ENCODE measurements at places on chromosomes 11 and 22.

GRCh38 chr11:134800130-134800529 is 388.1 kb upstream of the B3GAT1 start:
- no peak for DNase-seq

DNA sequence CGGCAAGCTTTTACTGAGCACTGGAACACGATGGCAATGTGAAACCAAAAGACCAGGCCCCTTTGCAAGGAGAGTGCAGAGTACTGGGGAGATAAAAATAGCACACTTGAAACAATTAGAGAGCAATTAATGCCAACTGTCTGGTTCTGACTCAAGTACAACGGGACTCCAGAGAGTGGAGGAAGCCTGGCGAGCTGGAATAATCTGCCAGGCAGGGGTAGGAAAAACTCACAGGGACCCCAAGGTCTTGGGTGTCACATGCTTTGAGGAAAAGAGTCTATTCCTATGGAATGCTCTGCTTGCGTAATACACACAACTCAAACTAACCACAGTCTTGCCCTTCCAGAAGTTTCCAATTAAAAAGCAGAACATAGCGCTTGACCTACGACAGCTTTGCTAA is 113.0 kb upstream of the CLMP start:
- DNase-seq, result no peak

DNA sequence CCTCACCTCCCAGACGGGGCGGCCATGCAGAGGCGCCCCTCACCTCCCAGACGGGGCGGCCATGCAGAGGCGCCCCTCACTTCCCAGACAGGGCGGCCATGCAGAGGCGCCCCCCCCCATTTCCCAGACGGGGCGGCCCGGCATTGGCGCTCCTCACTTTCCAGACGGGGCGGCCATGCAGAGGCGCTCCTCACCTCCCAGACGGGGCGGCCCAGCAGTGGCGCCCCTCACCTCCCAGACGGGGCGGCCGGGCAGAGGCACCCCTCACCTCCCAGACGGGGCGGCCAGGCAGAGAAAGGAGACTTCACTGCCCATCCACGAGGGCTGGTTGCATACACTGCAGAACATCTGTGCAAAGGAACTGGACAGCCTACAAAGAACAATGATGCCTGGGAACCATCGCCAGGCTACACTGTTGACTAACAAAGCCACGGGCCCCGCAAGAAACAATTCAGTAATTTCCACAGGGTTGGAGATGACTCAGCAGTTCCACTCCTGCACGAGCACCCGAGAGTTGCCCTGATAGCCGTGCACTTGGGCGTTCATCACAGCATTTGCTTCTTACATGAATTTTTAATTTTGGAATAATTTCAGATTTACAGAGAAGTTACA is 58.7 kb downstream of the CTTN start:
- no peak for DNase-seq

GRCh38 chr11:92659793-92660192 is 309.7 kb upstream of the MTNR1B start:
- no peak for DNase-seq

DNA sequence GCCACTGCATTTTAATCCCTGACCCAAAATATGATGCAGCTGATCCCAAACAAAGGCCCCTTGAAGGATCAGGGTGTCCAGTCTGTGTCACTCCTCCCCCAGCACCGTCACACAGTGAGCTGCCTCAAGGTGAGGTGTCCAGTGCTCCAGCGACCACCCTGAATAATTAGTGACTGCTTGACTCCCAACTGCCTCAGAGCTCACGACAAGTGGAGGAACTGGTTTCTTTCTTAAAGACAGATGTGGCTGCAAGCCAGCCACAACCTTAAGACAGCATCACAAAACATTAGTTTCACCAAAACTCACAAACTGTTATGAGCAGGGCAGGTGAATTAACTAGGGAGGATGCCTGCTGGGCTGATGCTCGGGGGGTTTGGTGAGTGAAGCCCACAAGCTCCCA is 74.6 kb downstream of the PIWIL3 start:
- no peak for DNase-seq

All from anterior cingulate cortex (tissue), 58 donors.